Frontal cortex (tissue), 4 donors: ENCODE measurements at places on chromosomes 2 and 18. TPM values are rescaled to one million over a fixed set of nuclear protein-coding genes. Genes with fewer than 3 reads are reported as not detected.

DNA sequence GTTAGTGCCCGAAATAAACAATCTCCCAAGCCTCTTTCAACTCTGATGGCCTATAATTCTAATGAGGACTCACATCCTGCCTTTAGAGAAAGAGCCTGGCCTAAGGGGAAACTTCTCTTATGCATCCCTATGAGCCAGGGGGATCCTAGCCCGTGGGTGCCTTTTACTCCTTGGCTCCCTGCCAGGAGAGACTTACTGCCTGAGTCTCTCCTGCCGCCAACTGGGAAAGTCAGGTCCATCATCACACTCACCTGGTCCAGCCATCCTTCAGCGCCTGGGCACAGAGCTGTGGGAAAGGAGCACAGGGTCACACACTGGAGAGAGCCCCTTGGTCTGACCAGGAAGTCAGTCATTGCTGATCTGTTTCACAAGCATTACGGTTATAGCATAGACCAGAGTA, 24.1 kb downstream of the ENOSF1 start:
- DNase-seq = no peak

GRCh38 chr2:30663321-30663720, 143.9 kb downstream of the CAPN13 start:
- DNase-seq = no peak

DNA sequence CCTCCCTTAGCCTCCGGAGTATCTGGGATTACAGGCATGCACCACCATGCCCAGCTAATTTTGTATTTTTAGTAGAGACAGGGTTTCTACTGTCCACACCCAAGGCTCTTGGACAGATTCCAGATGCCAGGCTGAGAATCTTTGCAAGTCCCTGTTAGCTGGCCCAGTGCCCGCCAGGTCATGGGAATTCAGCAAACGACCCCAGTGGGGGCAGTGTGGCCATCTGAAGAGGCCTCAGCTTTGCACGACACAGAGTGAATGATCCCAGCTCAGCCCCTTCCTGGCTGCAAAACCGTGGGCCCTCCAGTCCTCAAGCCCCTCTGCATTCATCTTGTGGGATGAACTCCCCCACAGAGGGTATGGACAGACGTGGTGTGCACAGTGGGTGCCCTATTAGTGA, 179.5 kb upstream of the ID2 start:
- DNase-seq = no peak

DNA sequence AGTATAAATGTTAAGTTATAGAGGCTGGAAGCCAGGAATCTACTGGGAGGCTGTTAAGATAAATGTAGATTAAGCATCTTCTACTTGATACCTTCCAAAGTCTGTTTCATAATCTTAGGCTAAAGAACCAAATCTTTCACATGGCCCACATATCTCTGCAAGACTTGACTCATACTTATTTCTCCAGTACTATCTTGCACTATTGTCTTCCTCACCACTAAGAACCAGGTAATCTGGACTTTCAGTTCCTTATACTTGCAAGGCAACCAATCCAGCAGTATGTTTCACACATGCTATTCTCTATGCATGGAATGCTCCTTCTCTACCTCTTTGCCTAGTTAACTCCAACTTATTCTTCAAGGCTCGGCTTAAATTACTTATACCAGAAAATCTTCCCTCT, 62.2 kb downstream of the RBMS1 start:
- DNase-seq = no peak

DNA sequence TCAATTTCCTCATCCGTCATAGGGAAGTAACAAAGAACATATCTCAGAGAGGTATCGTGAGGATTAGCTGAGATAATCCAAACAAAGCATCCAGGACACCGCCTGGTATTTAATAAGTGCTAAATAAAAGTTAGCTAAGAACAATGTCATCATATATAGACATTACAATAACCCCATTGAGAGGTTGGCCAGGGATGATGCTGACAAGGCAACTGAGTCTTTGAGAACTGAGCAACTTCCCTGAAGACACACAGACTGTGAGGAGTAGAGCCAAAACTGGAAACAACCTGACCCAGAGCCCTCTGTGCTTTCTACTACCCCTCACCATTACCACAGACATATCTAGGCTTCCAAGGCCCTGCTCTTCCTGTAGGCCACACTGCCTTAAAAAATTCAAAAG, 1.6 kb upstream of the DCTN1 start:
- no peak for DNase-seq

DNA sequence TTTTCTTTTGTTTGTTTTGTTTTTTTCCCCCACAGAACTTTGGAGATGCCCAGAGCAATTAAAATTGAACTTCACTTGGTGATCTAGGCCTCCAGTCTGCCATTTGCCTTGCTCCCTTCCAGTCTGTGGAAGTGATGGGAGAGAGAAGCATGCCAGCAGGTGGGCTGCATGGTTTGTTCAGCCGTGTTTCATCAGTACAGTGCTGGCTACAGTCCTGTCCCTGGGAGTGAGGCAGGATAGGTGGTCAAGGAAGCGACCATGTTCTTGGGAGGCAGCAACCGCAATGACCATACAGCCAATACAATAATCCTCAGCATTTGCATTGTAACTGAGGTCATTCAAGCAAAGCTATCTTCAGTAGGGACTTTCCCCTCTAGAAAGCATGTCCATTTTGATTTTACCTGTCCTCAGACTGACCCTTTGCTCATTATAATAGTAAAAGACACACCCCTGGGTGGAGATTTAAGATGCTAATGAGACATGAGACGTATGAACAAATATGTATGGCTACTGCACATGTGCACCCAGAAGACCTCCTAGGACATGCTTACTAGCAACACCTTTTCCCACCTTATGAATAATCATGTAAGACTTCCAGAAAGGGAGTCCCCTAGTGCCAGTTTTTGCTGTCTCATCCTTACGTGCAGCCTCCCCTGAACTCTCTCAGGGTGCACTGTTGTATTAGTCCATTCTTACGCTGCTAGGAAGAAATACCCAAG, 11.1 kb upstream of the LIPG start:
- no peak for DNase-seq

- DNase-seq = no peak
These were observed 206.4 kb upstream of the ID2 start for GRCh38 chr2:8475349-8476031.

GRCh38 chr2:123073371-123073770, 951.7 kb upstream of the CNTNAP5 start:
- DNase-seq = no peak

DNA sequence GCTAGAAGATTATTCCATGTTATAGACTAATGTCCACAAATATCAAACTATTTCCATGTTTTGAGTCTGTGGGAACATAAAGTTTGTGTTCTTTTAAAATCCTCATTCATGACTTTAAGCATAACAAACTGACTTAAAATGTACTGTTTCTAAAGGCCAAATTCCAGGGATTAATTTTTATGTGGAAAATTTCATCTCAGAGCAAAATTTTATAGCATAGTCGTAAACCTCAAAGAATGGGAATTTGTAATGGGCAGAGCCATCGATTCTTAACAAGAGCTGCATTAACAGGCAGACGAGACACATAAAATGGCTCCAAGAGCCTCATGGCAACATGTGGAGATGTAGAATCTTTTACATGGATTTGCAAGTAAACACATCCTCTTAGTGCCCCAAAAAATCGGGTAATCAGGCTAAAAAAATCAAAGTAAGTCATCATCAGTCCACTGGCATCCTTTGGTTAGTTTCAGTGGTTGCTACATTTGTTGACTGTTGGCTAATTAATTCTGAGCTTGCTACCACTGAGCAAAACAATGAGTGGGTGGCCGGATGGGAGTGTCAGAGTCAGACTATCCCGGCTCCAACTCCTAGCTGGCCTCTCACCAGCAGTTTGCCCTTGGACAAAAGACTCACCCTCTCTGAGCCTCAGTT, 119.6 kb downstream of the FAM210A start:
- no peak for DNase-seq

DNA sequence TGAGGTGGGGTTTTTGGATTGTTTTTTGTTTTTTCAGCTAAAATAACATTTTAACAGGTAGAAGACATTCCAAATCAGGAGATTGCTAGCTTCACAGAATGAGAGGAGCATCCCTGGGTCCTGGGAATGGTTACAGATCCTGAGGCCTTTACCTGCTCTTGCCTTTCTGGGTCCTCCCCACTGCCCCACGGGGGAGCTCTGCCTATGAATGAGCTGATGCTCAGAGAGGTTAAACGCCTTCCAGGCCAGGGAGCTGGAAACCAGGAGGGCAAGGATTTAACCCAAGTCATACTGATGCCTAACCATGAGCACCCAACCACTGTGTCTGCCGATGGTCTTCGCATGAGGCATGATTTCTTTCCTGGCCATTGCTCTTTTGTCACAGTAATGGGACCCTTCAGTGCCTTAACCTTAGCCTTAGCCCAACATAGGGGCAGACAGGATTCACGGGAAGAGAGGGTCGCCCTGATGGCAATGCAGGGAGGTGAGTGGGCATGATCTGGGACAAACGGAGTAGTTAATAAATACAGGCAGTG, 16.1 kb downstream of the MOCOS start:
- no peak for DNase-seq

DNA sequence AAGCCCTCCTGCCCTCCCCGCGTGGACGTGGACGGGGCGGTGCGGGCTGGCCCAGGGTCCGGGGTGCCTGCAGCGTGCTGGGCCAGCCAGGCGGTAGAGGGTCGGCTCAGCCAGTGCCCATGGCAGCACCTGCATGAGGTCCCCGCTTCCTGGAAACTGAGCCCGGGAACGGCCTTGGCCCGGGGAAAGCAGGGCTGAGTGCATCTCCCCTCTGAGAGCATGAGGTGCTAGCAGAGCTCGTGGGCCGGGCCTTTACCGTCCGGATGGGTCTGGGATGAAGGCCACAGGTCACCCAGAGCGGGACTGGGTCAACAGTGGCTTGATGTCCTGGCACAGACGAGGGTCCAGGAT, 39.8 kb downstream of the TSHZ1 start:
- no peak for DNase-seq

- no peak for DNase-seq
These were observed 593 bp upstream of the ACTR2 start for GRCh38 chr2:65227020-65227455.

DNA sequence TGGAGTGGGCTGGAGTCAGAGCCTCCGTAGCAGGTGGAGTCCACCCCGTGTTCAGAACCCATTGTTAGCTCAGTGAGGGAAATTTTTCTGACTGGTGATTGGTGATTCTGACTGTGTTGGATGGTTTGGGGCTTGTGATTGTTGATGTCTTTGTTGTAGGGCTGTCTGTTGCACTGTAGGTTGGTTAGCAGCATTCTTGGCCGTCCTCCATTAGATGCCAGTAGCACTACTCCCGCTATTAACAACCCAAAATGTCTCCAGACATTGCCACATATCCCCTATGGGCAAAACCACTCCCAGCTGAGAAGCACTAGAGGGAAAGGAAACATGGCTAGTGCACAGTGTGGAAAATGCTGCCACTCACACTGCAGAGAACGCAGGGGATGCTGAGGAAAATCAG, 51.7 kb downstream of the ARMC9 start:
- DNase-seq = no peak

- DNase-seq = no peak
These were observed 49.8 kb downstream of the PLEK start for GRCh38 chr2:68414876-68415275.

DNA sequence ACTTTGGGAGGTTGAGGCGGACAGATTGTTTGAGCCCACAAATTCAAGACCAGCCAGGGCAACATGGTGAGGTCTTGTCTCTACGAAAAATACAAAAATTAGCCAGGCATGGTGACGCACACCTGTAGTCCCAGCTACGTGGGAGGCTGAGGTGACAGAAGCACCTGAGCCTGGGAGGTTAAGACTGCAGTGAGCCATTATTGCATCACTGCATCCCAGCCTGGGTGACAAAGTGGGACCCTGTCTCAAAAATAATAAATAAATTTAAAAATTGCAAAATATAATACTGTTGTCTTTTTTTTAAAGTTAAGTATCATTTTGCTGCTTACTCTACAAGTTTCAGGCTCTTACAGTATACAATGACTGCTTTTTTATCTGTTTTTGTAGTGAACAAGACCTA, 4.0 kb upstream of the ANKRD12 start:
- DNase-seq = no peak

DNA sequence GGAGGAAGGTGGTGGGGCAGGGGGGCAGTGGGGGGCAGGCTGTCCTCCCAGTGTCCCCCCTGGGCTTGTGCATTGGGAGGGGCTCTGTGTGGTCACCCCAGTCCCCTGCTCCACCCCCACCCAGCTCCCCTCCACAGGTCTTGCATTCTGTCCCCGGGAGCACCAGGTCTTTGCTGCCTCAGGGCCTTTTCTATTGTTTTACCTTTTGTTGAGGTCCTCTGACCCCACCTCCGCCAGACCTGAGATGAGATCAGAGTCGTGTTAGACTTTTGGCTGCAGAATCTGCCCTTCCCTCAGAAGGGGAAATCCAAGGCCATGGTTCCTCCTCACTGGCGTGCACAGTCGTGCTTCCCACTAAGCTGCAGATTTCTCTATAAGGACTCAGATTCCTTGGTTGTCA, 20.8 kb downstream of the ATG4B start:
- DNase-seq = no peak

GRCh38 chr18:51350081-51350480, 152.6 kb upstream of the MEX3C start:
- DNase-seq = no peak

GRCh38 chr2:147709655-147710054, 135.2 kb upstream of the ACVR2A start:
- no peak for DNase-seq

DNA sequence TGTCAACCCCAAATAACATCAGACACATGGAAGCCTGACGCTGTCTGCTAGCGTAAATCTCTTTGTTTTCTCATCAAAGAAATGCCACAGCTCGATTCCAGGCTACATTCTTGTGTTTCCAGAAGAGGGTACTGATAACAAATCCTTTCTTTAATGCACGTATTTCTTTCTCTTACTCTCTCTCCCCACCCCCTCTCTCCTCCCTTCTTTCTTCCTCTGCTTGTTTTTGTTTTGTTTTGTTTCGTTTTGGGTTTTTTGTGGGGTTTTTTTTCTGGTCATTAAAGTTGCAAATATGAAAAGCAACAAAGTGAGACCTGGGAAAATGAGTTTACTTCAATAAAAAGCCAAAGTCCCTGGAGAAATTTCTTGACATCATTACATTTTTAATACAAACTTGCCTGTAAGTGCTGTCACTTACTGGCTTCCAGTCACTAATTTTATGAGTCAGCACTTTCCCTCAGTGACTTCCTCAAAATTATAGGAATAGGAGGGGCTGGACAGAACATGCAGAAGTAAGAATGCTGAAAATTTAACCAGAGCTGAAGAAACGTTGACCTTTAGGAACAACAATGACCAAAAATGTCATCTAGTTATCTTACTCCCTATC, 106.7 kb upstream of the NABP1 start:
- no peak for DNase-seq

DNA sequence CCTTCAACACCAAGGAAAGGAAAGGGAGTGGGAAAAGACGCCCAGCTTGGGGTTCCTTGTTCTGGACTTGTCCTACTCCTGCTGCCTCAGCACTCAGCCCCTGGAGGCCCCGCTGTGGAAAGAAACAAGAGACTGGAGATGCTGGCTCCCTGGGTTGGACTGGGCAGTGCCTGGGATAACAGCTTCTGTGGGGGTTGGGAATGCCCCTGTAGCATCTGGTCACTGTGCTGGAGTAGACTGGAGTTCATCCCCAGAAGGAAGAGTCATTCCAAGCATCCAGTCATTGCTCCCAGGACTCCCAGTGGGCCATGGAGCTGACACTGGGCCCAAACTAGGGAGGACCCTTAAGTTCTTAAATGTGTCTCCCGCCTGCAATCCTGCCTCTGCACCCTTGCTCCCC, 129.3 kb upstream of the HAAO start:
- DNase-seq = no peak

GRCh38 chr2:168005586-168005985, 241.8 kb downstream of the STK39 start:
- DNase-seq = no peak

The LHCGR gene
- under 0.01 TPM for total RNA-seq

The C2orf72 gene
- total RNA-seq = 27.7 TPM

The EPB41L3 gene
- total RNA-seq = 57.5 TPM
